HCT116 (cell line): ENCODE measurements at places on chromosomes 7 and 10.

- no peaks in the 10 kb centered on the region for H3K27me3 ChIP-seq
- H3K4me1 ChIP-seq, result no peaks in the 10 kb centered on the region
- no peak overlapping the region for H3K27ac ChIP-seq
- H3K4me3 ChIP-seq, result no peak overlapping the region
These were observed 68.1 kb downstream of the SCRN1 start for GRCh38 chr7:29921404-29922010.

DNA sequence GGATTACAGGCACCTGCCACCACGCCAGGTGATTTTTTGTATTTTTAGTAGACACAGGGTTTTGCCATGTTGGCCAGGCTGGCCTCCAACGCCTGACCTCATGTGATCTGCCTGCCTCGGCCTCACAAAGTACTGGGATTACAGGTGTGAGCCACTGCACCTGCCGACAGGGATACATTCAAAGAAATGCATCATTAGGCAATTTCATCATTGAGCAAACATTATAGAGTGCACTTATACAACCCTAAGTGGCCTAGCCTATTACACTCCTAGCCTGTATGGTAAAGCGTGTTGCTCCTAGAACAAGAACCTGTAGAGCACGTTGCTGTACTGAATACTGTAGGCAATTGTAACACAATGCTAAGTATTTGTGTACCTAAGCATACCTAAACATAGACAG lies 350.3 kb downstream of the GALNT17 start:
- H3K36me3 ChIP-seq, result no peaks in the 10 kb centered on the region
- no peaks in the 10 kb centered on the region for H3K4me1 ChIP-seq
- no peak overlapping the region for H3K27ac ChIP-seq

GRCh38 chr7:116145245-116145852 lies 65.0 kb upstream of the TES start:
- no peak overlapping the region for H3K4me3 ChIP-seq
- no peak overlapping the region for H3K27ac ChIP-seq
- no peaks in the 10 kb centered on the region for H3K4me1 ChIP-seq

DNA sequence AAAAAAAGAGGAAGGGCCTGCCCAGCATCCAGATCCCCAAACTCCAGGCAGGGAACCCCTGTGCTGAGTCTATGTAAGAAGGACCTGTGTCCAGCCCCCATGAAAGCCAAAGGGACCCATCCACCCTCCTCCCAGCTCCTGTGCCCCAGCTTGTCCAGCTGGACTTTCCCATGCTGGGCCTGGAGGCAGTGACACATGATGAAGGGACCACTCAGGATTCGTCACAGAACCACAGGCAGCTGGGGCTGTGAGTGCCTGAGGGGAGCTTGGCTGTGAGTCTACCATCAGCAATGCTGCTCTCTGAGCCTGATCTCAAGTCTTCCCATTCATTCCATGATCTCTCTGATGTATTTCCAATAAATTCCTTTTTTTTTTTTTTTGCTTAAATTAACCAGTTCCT lies 36.2 kb upstream of the MNX1 start:
- H3K4me1 ChIP-seq, result no peaks in the 10 kb centered on the region
- H3K27ac ChIP-seq, result no peak overlapping the region
- no peak overlapping the region for H3K4me3 ChIP-seq

- H3K27me3 ChIP-seq, result no peaks in the 10 kb centered on the region
- H3K27ac ChIP-seq, result no peak overlapping the region
- H3K36me3 ChIP-seq, result no peaks in the 10 kb centered on the region
- DNase-seq, result no peak
- no peaks in the 10 kb centered on the region for H3K4me1 ChIP-seq
- no peak overlapping the region for H3K4me3 ChIP-seq
These were observed 204.7 kb downstream of the KMT2C start for GRCh38 chr7:152231089-152231488.

DNA sequence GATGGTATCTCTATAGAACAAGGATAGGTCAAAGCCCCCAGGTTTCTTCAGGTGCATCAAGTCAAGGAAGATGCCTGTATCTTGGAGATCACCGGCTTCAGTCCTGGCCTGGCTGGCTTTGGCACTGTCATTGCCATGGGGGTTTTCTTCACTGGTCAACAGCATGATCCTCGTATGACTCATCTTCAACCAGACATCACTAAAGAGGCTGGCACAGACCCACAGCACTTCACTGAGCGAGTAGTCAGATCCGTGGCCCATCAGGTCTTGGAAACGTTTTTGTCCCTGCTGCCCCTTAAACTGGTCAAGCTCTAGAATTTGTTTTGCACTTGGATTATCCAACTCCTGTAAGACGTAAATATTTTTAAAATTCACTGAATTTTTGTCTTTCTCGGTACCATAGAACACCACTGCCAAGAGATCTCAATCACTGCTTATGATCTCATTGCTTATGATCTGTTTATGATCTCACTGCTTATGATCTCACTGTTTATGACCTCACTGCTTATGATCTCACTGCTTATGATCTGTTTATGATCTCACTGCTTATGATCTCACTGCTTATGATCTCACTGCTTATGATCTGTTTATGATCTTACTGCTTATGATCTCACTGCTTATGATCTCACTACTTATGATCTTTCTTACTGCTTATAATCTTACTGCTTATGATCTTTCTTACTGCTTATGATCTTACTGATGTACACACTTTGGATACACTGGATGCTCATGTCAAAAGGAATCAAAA lies 135.2 kb downstream of the CYP26A1 start:
- H3K27ac ChIP-seq, result no peak overlapping the region
- H3K36me3 ChIP-seq, result no peaks in the 10 kb centered on the region
- H3K4me1 ChIP-seq, result no peaks in the 10 kb centered on the region

GRCh38 chr7:74254858-74255379 lies 720 bp upstream of the RFC2 start:
- DNase-seq, result no peak
- no peaks in the 10 kb centered on the region for H3K27me3 ChIP-seq
- peak overlapping the region; percentile 84 for H3K27ac ChIP-seq
- H3K36me3 ChIP-seq, result peaks cover 18% of the 10 kb centered on the region
- H3K4me1 ChIP-seq, result peaks cover 30% of the 10 kb centered on the region
- H3K4me3 ChIP-seq, result peak overlapping the region; percentile 92

- DNase-seq, result no peak
- no peak overlapping the region for H3K27ac ChIP-seq
- no peak overlapping the region for H3K4me3 ChIP-seq
- peaks cover 11% of the 10 kb centered on the region; the same call in 1 of the 2 replicates for H3K4me1 ChIP-seq
- H3K27me3 ChIP-seq, result peaks cover 7% of the 10 kb centered on the region; the same call in 1 of the 2 replicates
These were observed 2.0 kb upstream of the CALD1 start for GRCh38 chr7:134777470-134777869.

GRCh38 chr10:132893090-132893489 lies 49.3 kb downstream of the CFAP46 start:
- no peak for DNase-seq
- H3K27me3 ChIP-seq, result 0 out of 2 replicates have a peak, but pooled peaks cover 4% of the 10 kb centered on the region
- no peaks in the 10 kb centered on the region for H3K4me1 ChIP-seq

DNA sequence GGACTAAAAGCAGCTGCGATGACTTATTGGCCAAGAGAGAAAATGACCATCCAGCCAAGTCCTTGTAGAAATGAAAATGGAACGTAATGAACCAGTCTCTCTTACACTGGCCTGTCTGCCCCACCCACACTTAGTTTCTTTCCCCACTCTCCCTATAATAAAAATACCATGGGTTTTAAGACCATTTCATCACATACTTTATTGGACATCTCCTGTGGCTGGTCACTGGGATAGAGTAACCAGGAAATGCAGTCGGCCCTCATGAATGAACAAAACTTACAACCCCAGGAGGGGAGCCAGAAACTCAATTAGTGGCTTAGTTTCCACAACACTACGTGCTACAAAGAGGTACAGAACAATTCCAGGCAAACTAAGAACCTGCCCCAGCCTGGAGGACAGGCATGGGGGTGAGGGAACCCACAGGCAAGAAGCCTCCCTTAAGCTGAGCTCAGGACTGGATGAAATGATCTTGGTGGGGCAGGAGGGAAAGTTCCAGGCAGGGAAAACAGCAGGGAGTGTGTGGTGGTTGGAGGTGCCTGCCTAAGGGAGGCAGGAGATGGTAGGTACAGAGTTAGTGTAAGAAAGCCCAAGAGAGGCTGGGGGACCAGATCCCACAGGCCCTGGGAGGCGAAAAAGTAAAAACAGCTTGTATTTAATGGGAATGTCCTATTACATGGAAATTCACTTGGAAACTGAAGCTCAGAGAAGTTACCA lies 29.6 kb downstream of the MKI67 start:
- H3K4me1 ChIP-seq, result no peaks in the 10 kb centered on the region
- DNase-seq, result no peak
- H3K4me3 ChIP-seq, result no peak overlapping the region
- peaks cover 36% of the 10 kb centered on the region for H3K36me3 ChIP-seq
- no peaks in the 10 kb centered on the region for H3K27me3 ChIP-seq

GRCh38 chr10:70347321-70347720 lies 35.1 kb downstream of the LRRC20 start:
- H3K4me3 ChIP-seq, result no peak overlapping the region
- no peaks in the 10 kb centered on the region for H3K27me3 ChIP-seq
- H3K27ac ChIP-seq, result no peak overlapping the region
- H3K4me1 ChIP-seq, result peaks cover 4% of the 10 kb centered on the region; the same call in 1 of the 2 replicates
- H3K36me3 ChIP-seq, result no peaks in the 10 kb centered on the region

DNA sequence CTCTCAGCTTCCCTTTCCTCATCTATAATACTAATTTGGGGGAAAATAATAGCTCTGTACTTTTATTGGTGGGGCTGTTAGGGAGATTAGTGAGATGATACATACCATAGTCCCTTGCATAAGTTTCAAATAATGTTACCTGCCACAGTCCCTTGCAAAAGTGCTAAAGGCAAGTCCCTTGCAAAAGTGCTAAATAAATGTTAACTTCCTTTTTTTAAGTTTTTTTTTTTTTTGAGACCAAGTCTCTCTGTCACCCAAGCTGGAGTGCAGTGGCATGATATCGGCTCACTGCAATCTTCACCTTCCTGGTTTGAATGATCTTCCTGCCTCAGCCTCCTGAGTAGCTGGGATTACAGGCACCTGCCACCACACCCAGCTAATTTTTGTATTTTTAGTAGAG lies 43.4 kb upstream of the SRGN start:
- no peak overlapping the region for H3K4me3 ChIP-seq
- no peak for DNase-seq
- H3K27ac ChIP-seq, result no peak overlapping the region

DNA sequence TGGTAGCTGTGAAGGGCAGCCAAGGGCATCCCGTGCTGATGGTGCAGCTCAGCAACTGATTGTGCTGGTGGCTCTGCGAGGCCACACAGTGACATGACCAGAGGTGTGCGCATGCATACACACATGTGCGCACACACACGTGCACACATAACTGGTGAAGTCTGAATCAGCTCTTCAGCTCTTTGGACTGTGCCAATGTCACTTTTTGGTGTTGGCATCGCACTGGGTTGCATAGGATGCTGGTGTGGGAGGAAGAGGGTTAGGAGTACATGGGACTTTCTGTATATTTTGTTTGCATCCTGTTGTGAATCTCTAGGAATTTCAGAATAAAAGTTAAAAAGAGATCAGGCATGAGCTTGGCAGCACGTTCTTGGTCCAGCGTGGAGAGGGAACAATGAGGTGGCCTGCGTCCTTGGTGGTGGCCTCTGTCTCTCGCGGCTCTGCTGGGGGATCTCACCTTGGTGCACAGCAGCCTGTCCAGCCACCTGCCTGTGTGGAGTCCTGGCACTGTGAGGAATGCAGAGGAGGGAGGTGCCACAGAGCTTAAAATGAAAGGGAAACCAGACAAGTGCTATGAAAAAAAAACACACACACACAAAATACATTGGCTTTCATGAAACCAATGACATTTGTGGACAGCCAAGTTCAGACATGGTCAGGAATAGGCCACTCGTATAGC lies 124.0 kb downstream of the TRRAP start:
- no peak overlapping the region for H3K4me3 ChIP-seq
- DNase-seq, result no peak
- no peaks in the 10 kb centered on the region for H3K4me1 ChIP-seq
- peaks cover 29% of the 10 kb centered on the region for H3K36me3 ChIP-seq
- H3K27ac ChIP-seq, result no peak overlapping the region

- H3K27ac ChIP-seq, result no peak overlapping the region
- DNase-seq, result no peak
- no peaks in the 10 kb centered on the region for H3K36me3 ChIP-seq
- no peak overlapping the region for H3K4me3 ChIP-seq
- no peaks in the 10 kb centered on the region for H3K4me1 ChIP-seq
These were observed 873.0 kb downstream of the SORCS3 start for GRCh38 chr10:105514106-105514505.

GRCh38 chr7:3673524-3673923 lies 372.5 kb downstream of the SDK1 start:
- H3K27ac ChIP-seq, result no peak overlapping the region
- H3K4me3 ChIP-seq, result no peak overlapping the region

GRCh38 chr7:109926738-109927137 lies 1164.2 kb upstream of the LRRN3 start:
- no peaks in the 10 kb centered on the region for H3K36me3 ChIP-seq
- H3K27ac ChIP-seq, result no peak overlapping the region
- H3K27me3 ChIP-seq, result no peaks in the 10 kb centered on the region
- no peaks in the 10 kb centered on the region for H3K4me1 ChIP-seq
- no peak overlapping the region for H3K4me3 ChIP-seq
- no peak for DNase-seq

- no peak for DNase-seq
- no peak overlapping the region for H3K4me3 ChIP-seq
- H3K4me1 ChIP-seq, result no peaks in the 10 kb centered on the region
- 0 out of 2 replicates have a peak, but pooled peaks cover 6% of the 10 kb centered on the region for H3K27me3 ChIP-seq
- no peaks in the 10 kb centered on the region for H3K36me3 ChIP-seq
These were observed 118.0 kb downstream of the WDFY4 start for GRCh38 chr10:48802611-48803071.

GRCh38 chr10:133168617-133169031 lies 8.6 kb downstream of the KNDC1 start:
- no peak for DNase-seq
- H3K36me3 ChIP-seq, result no peaks in the 10 kb centered on the region
- no peaks in the 10 kb centered on the region for H3K4me1 ChIP-seq
- no peak overlapping the region for H3K27ac ChIP-seq
- no peaks in the 10 kb centered on the region for H3K27me3 ChIP-seq

DNA sequence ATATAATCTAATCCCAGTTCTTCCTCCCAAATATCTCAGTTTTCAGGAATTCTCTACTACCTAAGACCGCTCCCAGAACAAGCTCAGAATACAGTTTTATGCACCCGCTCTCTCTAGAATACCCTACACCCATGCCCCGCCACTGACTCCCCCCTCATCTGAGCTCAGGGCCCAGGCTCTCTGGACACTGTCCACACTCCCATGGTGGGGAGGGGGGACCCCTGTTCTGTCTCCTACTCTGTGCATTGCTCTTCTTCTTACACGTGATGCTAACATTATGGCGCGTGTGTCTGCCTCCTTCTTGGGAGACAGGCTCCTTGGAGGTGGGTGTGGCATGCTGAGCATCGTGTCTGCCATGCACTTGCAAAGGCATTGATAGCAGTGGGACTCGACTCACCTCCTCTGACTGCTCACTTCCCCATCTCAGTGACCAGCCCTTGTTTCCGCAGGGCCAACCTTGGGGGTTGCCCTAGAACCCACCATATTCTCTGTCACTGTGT lies 127.9 kb downstream of the TCERG1L start:
- no peak for DNase-seq
- H3K36me3 ChIP-seq, result no peaks in the 10 kb centered on the region
- no peak overlapping the region for H3K4me3 ChIP-seq
- no peak overlapping the region for H3K27ac ChIP-seq
